CD4-positive, alpha-beta T cell treated with Interleukin-17A for 4 hours (primary cell): ENCODE measurements at places on chromosomes 3 and 15.

GRCh38 chr15:44738340-44738984, 2.1 kb downstream of the TRIM69 start:
- DNase-seq = peak; percentile 24

DNA sequence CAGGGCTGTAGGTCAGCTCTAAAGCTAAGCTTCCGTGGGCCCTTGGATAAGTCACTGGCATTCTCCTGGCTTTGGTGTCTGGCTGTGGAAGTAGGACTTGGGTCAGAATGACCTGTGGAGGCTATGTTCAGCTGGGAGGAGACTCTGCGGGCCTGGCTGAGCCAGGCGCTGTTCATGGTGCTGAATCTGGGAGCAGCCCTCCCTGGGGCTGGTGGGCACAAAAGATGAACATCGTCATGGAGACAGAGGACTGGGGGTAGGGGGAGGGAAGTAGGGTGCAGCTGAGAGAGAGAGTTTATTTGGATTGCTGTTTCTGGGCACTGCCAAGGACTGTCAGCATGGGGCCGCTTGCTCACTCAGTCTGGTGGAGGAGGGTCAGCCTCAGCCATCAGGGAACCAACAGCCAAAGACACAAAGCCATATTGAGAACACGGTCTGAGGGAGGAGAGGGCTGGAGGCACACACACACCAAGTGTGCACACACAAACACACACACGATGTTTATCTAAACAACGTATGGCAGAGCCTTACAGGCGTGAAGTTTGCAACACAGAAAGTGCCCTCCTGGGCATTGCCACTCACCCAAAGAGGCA, 120.7 kb upstream of the LINGO1 start:
- DNase-seq = no peak

DNA sequence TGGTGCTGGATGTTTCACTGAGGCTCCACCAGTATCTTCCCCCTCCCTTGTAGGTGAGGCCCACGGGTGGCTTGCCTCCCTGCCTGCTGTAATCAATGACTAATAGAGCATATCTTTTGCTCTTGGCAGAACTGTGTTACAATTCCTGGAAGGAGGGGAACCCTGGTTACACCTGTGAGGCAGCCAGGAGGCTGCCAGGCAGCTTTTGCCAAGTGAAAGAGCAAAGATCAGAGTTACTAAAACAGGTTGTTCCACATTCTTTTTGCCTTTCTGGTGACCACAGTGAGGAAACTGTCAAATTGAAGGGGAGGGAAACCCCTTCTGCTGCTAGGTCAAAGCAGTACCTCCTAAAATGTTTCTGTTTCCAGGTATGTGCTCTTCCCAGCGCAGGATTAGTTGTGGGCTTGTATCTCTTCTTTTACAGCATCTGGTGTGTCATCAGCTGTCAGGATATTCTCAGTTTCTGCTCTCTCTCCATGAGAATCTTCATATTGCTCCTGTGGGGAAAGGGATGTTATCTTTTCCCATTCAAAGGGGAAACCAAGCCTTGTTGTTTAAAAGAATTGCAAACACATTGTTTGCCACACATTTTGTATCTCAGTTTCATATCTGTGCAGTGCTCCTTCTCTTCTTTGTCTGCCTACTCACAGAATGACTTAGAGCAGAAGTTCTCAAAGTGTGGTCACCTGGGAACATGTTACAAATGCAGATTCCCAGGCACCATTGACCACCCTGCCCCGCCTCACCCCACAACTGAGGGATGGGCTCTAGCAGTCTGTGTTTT, 137.4 kb upstream of the UMPS start:
- DNase-seq = no peak

GRCh38 chr3:126491221-126492013, 15.7 kb upstream of the ZXDC start:
- DNase-seq = no peak

GRCh38 chr3:196274585-196274984, 12.9 kb downstream of the PCYT1A start:
- DNase-seq = peak; percentile 64
